ENCODE measurements at places on chromosomes 11 and 22.

DNA sequence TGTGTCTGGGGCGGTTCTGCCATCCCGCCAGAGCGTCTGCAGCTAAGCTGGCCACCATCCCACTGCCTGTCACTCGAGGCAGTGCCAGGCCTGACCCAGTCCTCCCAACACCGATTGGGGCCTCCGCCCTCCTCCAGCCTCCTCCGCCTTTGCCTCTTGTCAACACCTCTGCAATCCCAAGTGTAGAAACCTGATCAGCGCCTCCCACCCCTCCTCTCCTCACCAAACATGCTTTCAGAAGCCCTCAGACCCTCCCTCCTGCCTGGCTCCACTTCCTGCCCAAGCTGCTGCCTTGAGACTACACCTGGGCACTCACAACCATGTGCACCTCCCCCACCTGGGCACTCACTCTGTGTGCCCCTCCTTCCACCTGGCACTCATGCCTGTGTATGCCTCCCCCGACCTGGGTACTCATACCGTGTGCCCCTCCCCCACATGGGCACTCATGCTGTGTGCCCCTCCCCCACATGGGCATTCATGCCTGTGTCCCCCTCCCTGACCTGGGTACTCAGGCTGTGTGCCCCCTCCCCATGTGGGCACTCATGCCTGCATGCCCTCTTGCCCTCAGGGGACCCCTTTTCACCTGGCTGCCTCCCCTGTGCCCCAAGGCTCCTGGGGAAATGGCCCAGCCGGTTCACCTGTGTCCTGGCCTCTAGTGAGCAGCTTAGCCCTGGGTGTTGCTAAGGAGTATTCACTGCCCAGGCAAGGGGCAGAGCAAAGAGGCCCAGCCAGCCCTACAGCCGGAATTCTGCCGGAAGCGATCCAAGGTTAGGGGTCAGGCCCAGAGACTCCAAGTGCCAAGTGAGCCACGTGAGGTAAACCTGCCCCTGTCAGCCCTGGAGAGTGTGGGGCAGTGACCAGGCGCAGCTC, 5.5 kb upstream of the IFITM10 start:
- DNase-seq: no peak

- DNase-seq: no peak
Observed at GRCh38 chr11:86403458-86403857, 28.8 kb downstream of the CCDC81 start.

DNA sequence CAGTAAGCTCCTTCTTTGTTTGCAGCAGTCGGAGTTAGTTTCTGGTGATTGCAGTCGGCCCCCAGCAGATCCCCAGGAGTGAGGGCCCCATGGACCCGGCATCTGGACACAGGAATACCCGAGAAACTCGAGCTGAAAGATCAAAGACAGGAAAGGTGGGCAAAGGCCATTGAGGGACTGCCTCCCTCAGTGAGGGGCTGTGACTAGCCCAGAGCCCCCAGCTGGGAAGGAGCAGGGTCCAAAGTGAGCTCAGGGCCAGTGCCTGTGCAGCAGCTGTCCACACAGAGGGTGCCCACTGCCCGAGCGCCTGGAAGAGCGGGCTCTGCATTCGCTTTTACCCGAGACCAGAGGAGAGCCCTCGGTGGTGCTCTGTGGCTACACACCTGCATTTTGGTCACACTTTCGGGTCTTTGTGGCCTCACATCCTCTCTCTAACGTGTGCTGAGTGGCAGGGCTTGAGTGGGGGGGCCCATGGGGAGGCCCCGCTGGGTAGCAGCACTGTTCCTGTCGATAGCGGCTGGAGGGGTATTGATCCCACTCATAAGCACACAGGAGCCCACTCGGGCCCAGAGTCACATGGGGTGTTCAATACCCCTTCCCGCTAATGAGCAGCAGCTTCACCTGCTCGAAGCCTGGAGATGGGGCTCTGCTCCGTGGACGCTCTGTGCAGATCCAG, 532.9 kb downstream of the TBC1D22A start:
- DNase-seq: no peak

DNA sequence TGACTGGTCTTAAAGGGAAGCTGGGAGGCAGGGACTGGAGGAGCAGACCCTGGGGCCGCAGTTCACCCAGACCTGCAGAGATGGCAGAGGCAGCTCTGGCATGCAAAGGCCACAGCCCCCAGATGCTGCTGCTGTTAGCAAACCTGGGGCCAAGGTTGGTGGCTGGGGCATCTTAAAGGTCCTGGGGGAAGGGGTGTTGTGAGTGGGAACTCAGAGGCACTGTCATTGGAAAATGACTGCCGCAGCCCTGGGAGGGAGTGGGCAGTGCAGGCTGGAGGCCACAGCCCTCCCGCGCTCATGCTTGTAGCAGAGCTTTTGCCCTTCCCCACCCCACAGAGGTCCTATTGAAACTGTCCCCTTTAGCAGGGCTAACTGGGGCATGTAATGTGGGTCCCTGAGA, 111.8 kb downstream of the CTTN start:
- no peak for DNase-seq

- peak; percentile 91 for DNase-seq
Observed at GRCh38 chr11:79439886-79440570, 802 bp downstream of the TENM4 start.

GRCh38 chr11:110158317-110159200, 65.4 kb downstream of the ZC3H12C start:
- no peak for DNase-seq

DNA sequence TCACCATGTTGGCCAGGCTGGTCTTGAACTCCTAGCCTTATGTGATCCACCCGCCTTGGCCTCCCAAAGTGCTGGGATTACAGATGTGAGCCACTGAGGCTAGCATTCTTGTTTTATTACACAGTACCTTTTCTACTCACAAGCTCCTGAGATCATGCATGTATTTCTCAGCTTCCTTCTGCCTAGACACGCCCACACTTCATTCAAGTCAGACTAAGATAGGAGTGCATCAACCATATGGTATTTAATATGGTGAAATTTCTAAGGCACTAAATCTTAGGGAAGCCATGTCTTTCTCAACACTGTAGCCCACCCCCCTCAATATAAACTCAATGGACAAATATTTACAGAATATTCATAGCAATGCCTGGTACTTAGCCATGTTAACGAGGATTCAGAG, 62.1 kb downstream of the SLC25A17 start:
- no peak for DNase-seq

DNA sequence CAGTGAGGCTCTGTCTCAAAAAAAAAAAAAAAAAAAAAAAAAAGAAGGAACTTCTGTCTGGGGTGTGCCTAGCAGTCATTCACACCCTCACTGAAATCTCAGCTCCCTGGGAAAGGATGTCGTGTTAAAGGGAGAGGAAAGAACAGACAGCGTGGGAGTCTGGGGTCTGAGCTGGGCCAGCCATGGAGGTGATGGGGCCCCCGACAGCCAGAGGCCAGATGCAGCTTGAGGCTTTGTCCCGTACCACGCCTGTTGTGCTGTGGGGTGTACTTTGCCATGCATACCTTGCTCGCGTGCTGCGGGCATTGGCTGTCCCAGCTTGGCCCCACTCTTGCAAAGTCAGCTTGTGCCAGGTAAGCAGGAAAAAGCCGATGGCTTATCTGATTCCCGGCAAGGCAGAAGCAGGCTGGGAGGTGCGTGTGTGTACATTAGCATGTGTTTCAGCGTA, 4.6 kb downstream of the SYT12 start:
- no peak for DNase-seq

DNA sequence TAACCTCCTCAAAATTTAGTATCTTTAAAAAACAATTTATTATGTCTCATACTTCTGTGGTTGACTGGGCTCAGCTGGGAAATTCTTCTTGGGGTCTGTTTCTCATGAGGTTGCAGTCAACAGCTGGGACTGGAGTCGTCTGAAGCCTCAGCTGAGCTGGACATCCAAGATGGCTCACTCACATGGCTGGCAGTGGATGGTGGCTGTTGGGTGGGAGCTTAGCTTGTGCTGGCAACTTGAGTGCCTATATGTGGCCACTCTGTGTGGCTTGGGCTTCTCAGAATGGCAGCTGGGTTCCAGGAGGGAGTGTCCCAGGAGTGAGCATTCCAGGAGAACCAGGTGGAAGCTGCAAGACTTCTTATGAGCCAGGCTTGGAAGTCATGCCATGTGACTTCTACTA, 13.2 kb downstream of the THY1 start:
- no peak for DNase-seq

Measured in posterior cingulate gyrus (tissue), 11 donors.